ENCODE measurements at places on chromosomes 11 and 22.

DNA sequence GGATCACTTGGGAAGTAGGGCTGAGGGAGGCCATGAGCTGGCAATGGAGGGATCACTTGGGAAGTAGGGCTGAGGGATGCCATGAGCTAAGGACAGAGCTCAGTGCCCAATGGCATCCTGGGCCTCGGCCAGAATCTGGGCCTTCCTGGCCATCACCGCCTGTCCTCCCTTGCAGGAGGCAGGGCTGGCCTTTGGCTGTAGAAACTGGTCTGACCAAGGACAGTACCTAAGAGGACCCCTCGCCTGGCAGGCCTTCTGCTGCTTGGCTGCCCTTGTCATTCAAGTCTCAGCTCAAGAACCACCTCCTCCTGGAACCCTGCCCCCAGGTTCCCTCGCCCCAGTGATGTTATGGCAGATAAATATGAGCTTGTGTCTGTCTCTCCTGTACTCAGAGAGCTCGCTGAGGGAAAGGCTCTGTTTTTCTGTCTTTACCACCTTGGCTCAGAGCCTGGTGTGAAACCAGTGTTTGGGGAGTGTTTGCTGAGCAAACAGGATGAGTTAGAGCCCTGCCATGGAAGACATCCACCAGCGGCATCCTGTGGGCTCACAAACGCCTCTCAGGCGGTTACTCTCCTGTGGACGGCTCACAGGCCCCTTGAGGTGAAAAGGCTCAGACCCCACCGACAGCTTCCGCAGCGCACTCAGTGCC, 19.3 kb upstream of the RASL10A start:
- no peak for DNase-seq

DNA sequence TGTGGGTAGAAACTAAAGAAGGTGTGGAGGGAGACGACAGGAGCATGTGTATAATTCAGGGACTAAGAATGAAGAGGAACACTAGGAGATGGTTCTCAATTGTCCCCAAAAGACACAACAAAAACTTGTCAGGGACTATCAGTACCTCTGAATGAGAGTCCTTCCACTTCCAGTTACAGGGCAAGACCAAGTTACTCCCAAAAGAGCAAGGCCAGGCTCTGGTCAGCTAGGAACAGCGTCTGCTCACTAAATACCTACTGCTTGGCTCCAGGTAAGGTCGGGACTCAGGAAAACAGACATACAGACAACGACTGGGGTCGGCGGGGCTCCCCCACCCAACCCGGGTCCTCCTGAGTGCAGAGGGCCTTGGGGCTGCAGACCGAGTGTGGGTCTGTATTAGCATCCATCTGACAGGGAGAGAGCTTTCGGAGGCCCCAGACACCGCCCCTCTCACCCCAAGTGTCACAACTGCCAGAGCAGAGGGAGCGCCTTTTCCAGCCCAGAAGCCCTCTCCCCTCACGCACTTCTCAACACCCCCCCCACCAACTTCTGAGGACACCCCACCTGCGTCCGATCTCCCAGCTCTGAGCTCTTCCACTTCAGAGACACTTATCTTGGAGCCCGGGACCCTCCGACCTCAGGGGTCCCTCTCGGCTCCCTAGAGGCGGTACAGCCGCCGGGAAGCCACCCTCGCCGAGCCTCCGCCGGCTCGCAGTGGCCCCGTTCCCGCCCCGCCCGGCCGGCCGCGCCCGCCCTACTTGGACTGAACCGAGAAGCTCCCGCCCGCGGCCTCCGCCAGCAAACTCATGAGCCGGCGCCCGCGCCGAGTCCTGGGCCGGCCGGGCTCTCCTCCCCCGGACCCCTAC, 522 bp downstream of the RHOG start:
- peak; percentile 29 for DNase-seq

GRCh38 chr11:1308743-1309497, 512 bp downstream of the TOLLIP start:
- DNase-seq = no peak

GRCh38 chr22:18068381-18068988, 9.3 kb upstream of the PEX26 start:
- no peak for DNase-seq

GRCh38 chr11:75113030-75113429, 16.4 kb upstream of the OR2AT4 start:
- DNase-seq = no peak

GRCh38 chr11:36412781-36413383, 97.2 kb downstream of the TRAF6 start:
- no peak for DNase-seq
